CD4-positive, alpha-beta T cell treated with Interleukin-4 for 4 hours (primary cell): ENCODE measurements at places on chromosomes 5 and 9.
A peak's percentile ranks its signal among the peaks of the same experiment; 100 is the strongest.

- peak; percentile 36 for DNase-seq
These were observed 41.3 kb downstream of the HABP4 start for GRCh38 chr9:96491079-96491879.

GRCh38 chr9:132006677-132007370, 72.8 kb downstream of the MED27 start:
- DNase-seq, result peak; percentile 4

GRCh38 chr5:84332106-84332505, 52.6 kb downstream of the EDIL3 start:
- DNase-seq, result no peak

DNA sequence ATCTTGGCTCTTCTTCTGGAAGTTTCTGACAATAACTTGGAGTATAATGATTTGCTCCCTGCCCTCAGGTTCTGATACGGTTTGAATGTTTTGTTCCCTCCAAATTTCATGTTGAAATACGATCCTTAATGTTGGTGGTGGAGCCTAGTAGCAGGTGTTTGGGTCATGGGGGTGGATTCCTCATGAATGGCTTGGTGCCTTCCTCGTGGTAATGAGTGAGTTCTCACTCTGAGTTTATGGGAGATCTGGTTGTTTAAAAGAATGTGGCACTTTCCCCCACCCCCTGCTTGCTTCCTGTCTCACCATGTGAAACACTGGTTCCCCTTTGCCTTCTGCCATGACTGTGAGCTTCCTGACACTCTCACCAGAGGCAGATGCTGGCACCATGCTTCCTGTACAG, 103.0 kb upstream of the OSMR start:
- no peak for DNase-seq

GRCh38 chr9:136255166-136255538, 9.5 kb upstream of the QSOX2 start:
- DNase-seq, result no peak

DNA sequence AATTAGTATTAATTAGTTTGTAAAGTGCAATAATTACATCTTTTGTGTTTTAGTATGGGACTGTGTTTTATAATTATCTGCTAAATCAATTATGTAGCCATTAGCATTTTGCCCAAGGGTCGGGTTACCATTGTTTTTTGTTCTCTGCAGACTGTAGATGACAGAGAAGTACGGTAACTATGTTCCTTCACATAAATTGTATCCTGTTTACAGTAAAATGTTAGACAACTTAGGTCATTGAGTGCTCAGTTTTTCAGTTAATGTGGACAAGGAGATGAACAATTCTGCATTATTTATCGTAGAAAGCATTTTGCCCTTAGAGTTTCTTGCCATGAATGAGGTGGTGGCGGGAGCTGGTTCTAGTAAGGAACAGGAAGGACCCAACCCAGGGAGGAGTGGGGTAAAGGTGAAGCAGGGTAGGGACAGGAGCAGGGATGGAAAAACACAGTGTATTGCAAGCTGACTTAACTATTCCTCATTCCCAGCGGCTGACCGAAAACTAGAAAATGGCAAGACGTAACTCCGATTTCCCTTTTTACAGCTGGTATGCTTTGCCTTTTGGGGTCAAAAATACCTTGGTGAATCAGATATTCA, 243.7 kb upstream of the SLC24A2 start:
- no peak for DNase-seq

DNA sequence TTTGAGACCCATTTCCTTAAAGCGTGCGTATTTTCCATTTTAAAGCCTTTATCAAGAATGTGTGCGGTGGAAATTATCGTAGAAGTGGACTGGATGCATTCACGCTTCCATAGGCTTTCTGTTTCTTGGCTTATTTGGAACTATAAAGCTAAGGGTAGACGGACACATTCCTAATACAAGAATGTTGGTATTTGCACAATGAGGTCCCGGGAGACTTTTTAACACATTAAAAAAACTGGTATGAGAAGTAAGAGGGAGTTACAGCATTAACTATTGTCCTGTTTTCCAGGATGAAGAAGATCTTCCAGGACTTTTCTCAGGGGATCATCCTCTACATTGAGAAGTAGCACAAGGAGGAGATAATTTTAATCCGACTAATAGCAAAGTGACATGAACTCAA, 653.0 kb downstream of the MTRR start:
- DNase-seq, result no peak

- no peak for DNase-seq
These were observed 189.3 kb upstream of the TLE4 start for GRCh38 chr9:79382458-79382857.

- peak; percentile 65 for DNase-seq
These were observed 42.5 kb upstream of the RIC1 start for GRCh38 chr9:5586391-5586802.

GRCh38 chr5:168132241-168132641, 159.2 kb upstream of the WWC1 start:
- no peak for DNase-seq

- DNase-seq, result no peak
These were observed 294.2 kb upstream of the CYLC2 start for GRCh38 chr9:102700936-102701335.

DNA sequence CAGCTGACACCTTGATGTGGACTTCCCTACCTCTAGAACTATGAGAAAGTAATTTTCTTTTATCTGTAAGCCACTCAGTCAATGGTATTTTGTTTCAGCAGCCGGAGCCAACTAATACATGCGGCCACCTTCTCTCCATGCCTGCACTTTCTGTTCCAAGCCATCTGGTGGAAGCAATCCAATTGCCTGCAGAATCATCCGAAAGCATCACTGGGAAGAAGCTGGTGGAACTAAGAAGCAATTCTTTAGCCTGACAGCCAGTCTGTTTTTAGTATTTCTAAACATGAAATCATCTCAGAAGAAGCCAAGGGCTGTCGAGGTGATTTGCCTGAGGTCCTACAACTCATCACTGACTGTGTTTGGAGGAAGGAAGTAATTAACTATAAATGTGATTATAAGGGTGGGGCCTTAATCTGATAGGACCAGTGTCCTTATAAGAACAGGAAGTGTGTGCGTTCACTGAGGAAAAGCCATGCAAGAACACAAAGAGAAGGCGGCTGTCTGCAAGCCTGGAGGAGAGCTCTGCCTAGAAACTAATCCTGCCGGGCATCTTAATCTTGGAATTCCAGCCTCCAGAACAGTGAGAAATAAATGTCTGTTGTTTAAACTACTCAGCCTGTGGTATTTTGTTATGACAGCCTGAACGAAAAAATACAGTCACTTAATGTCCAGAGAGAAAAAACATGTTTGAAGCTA, 49.1 kb downstream of the NXNL2 start:
- no peak for DNase-seq

DNA sequence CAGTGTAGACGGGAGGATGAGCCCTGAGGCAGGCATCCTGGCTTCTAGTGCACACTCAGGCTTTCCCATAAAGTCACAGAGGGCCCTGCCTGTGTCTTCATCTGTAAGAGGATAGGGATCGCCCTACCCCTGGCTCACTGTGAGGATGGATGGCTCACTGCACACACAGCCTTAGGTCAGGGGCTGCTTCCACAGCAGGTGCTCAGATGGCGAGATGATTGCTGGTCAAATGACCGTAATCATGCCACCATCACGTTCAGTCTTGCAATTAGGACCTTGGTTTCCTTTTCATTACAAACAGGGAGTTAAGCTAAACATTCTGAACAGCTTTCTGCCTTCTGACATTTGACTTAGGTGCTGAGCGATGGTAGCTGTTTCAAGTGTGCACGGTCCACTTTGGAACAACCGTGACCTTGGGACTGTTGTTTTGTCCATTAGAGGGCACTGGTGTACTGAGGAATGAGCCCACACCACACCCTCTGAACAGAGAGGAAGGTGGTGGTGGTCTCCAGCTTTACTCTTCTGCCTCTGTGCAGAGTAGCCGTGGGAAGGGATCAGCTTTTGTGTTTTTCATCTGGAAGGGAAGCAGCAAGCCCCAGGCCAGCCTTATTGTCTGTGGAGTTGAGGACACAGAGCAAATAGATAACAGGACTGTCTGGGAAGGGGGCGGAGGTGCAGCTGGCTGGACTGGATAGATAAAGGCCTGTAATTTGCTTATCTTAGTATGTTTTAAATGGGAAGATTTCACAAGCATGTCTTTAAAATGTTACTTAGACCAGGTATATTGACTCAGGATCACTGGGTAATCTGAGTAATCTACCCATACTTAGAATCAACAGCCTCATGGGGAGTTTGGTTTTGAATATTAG, 183.1 kb downstream of the TRIO start:
- no peak for DNase-seq

GRCh38 chr9:132647806-132648205, 22.0 kb downstream of the DDX31 start:
- DNase-seq, result no peak

GRCh38 chr9:15386465-15386864, 36.2 kb upstream of the SNAPC3 start:
- DNase-seq, result no peak

DNA sequence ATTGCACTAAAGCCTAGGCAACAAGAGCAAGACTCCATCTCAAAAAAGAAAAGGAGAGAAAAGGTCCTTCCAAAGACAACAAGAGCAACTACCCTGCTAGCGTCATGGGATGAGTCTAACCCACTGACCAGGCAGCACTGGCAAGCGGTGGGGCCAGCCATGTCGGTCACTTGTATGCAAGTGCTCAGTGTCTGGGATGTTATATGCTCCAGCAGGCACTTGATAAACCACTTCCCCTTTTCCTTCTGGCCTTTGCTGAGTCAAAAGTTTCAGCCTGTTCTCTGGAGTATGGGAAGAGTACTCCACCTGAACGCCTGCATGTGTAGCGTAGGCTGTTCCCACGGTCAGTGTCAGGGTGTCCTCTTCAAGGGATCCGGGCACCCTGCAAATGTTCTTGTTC, 9.2 kb upstream of the MXD3 start:
- DNase-seq, result no peak

DNA sequence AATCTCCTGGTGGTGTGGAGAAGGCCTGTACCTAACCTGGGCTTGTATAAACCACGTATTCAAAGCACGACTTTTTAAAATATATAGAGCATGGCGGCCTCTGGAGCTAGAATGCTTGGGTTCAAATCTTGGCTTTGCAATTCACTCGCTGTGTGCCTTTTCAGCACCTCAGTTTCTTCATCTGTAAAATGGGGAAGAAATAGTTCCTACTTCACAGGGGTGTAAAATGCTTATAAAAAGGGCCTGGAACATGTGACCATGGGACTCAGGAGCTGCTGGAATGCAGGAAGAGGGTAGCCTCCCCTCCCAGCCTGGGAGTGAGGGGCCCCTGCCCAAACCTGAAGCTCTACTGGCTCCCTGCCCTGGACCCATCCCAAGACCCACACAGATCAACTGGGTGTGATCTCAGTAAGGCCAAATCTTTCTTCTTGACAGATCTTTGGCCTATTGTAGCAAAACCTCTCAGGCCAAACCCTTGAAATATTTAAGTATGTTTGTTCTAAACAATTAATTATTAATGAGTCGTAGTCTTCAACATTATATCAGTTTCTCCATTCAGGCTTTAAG, 269.0 kb downstream of the ZSWIM6 start:
- no peak for DNase-seq

GRCh38 chr5:122400341-122400740, 88.3 kb downstream of the SNCAIP start:
- DNase-seq, result no peak

GRCh38 chr5:3392306-3392939, 203.2 kb upstream of the IRX1 start:
- no peak for DNase-seq

GRCh38 chr9:108666240-108666784, 189.5 kb downstream of the ACTL7B start:
- no peak for DNase-seq

DNA sequence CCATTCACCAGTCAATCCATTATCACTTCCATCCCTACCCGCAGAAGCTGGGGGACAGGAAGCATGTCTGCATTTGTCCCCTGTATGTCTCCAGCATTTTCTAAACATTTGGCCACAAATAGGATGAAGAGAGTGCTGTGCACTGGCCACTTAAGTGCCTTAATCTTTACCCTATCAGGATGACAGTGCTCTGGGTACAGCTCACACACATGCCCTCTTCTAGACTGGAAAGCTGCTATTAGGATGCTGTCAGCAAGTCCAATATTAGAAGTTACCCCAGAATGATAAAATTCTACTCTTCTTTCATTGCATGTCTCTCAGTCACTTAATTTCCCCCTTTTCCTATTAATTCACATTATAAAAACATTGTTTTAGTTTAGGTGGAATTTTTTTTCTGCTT, 168.4 kb downstream of the RASEF start:
- no peak for DNase-seq

- DNase-seq, result no peak
These were observed 126.7 kb downstream of the MACROH2A1 start for GRCh38 chr5:135272311-135272805.

- DNase-seq, result no peak
These were observed 7.4 kb downstream of the WHRN start for GRCh38 chr9:114497727-114498382.

DNA sequence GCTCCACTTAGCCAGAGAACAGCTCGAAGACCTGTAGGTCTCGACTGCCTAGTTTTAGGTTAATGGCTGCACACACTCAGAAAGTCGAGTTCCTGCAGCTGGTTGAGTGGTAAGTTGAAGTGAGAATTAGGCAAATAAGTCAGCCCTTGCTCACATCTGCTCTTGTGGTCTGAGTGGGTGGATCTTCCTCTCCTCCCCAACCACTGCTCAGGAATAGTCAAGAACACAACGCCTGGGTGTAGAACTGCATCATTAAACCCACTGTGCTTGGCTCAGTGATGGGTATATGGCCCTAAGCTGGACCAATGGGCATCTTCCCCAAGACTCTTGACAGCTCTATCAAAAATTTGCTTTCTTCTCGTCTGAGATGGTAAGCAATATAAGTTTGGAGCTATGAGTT, 20.9 kb upstream of the ADAM19 start:
- DNase-seq, result peak; percentile 54

- no peak for DNase-seq
These were observed 447.5 kb upstream of the GRIN3A start for GRCh38 chr9:102185962-102186361.

DNA sequence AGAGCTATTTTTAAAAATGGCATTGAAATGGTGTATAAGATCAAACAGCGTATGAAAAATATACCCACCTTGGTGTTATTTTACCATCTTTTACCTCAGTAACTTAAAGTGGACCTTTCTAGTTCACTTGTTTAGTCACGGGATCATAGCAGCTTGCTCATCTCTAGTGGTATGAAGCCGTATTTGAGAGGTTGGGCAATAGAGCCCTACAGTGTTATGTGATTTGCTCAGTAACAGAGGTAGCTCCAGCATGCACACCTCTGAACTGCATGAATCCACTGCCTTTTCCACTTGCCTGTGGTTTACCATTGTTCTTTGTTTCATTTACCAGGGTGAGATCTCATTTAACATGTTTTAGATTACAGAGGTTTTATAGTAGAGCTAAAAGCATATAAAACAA, 134.4 kb downstream of the ATG10 start:
- no peak for DNase-seq

- DNase-seq, result no peak
These were observed 508.6 kb downstream of the RASEF start for GRCh38 chr9:82554381-82554780.
